ENCODE measurements at places on chromosomes 12 and 14.

DNA sequence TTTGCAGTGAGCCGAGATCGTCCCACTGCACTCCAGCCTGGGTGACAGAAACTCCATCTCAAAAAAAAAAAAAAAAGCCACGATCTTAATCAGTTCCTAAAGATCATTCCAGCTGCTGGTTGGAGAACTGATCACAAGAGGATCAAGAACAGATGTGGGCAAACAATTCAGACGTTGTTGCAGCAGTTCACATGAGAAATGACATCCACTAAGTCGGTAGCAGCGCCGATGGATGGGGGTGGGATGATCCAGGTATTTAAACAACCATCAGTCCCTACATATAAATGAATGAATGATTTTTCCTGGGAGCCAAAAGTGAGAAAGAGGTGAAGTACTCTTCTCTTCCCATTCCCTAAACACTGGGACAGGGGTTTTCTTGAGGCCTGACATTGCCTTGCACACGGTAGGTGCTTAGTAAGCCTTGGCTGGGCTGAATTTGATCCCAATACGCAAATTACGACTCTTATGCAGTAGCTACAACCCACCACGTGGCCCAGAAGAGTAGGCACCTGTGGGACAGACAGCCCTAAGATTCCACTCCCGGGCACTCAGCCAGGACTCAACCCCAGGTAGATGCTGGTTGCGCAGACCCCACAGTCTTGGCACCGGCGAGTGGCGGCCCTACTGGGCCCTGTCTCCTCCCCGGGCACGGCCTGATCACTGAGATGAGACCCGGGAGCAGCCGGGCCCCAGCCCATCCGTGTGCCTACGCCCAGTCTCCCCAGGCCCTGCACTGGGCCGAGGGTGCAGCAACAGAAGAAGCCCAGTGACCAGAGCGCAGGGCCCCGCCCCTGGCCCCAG lies 565 bp downstream of the SPRYD3 start:
- DNase-seq = no peak

GRCh38 chr14:93743270-93744060 lies 44.8 kb downstream of the PRIMA1 start:
- DNase-seq = no peak

DNA sequence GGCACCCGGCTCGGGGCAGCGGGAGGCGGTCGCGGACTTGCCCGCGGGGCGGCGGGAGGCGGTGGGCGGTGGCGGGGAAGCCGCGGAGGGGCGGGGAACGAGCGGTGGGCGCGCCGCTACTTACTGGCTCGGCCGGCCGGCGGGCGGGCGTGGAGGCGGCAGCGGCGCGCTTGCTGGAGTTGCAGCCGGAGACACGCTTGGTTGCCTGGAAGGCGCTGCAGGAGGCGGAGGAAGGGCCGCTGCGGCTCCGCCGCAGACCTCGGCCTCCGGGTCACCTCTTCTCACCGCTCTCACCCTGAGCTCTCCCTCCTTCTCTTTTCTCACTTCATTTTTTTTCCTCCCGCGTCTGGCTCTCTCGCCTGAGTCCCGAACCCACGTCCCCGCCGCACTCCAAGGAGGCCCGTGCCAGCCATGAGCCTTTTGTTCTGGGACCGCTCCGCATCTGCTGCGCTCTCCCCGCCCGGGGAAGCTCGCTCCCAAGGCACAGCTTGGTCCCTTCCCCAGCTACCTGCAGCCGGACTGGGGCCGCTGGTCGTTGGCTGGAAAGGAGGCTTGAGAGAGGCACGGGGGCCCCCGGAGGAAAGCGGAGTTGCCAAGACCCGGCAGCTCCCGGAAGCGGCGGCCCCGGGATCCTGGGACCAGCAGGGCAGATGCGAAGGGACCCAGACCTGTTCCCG lies 592 bp upstream of the KCNK10 start:
- DNase-seq = no peak

DNA sequence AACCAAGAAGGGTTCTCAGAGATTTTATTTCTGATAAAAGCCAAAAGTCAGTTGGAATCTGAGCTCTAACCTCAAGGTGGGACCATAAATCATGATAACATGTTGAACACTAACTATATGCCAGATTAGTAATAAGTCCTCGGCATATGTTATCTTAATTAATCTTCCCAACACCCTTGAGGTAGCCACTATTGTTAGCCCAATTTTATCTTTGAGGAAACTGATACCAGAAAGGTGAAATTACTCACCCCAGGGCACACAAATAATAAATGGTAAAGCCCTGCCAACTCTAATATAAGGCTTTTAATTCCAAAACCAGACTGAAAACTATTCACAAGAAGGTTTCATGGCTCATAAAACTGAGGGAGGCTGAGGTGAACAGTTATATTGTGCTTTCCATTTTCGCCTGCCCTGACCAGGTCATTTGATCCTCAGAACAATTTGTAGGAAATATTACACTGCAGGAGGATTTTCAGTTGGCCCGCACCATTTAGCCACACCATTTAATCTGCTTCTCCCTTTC lies 16.1 kb upstream of the NUAK1 start:
- no peak for DNase-seq

GRCh38 chr12:6852651-6853354 lies 853 bp downstream of the USP5 start:
- DNase-seq = no peak

DNA sequence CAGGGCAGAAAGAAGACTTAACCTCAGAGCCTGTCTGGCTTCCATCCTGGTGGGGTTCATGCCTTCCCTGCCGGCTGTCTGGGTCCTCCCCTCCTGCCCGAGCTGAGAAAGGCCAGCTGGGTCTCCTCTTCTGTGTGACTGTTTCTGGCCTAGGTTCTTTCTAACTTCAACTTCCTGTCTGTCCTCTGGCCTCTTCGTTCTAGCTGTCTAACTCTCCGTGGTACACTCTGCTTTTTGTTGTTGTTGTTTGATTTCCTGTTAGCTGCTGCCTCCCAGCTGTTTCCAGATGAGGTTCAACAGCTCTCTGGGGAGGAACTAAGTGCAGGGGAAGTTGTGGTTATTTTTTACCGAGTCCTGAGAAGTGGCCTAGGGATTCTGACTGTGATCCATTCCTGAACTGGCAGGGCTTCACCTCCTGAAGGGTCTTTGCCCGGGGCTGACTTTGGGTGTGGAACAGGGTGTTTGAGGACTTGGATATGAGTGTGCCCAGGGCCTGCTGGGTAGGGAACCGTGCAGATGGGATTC lies 3.2 kb downstream of the MLXIP start:
- no peak for DNase-seq

DNA sequence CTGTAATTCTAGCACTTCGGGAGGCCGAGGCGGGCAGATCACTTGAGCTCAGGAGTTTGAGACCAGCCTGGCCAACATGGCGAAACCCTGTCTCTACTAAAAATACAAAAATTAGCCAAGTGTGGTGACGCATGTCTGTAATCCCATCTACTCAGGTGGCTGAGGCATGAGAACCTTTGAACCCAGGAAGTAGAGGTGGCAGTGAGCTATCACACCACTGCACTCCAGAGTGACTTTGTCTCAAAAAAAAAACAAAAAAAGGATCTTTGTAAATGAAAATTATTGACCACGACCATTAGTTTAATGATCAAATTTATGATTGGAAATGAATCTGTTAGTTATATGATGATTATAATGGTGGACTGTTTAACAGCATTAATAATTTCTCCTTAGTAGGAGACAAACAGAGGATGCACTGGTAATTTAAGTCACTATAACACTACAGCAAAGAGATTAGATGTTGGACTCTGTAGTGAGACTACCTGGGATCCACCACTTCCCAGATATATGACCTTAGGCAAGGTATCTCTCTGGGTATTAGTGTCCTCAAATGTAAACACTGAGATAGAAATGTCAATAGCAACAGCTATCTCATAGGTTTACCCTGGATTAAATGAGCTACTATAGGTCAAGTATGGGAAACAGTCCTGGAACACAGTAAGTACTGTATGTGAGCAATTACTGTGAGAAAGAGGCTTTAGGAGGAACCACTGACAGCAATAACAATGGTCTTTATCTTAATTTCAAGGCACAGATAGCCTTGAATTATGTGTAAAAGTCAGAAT lies 214.7 kb downstream of the NOVA1 start:
- no peak for DNase-seq

DNA sequence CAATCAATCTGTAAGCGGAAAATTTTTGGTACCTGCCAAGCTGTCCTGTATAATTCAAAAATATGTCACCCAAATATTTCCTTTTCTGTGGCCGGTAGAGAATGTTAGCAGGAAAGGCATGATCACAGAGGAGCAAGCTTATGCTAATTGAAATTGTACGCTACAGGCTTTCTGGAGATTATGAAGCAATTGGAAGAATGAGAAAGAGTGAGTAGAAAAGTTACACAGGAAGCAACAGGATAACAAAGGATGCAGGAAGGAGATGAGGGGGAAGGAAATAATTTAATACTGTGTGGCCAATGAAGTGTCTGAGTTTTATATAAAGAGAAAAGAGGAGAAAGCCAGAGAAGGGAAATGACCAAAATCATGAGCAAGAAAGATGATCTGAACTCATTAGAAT lies 627.2 kb upstream of the STXBP6 start:
- no peak for DNase-seq

DNA sequence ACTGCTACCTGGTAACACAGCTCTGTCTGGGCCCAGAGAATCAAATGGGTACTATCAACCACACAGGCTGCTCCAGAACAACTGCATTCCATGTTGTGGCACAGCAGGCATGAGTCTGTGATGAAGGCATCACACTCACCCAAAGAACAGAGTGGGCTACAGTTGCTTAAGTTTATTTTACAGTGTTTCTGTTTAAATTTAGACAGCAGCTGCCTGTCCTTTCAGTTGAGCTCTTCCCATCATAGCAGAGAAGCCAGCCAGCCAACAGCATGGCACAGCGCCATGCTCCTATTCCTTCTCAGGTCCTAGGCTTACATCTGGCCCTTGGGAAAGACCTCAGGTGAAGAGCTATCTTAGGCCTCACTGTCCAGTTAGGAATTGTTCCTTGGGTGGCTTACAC lies 147.0 kb upstream of the FRMD6 start:
- DNase-seq = no peak
